ENCODE measurements at places on chromosomes 5 and 9.

GRCh38 chr9:113803811-113804589 is 72.1 kb upstream of the ZNF618 start:
- peak; percentile 16 for DNase-seq

DNA sequence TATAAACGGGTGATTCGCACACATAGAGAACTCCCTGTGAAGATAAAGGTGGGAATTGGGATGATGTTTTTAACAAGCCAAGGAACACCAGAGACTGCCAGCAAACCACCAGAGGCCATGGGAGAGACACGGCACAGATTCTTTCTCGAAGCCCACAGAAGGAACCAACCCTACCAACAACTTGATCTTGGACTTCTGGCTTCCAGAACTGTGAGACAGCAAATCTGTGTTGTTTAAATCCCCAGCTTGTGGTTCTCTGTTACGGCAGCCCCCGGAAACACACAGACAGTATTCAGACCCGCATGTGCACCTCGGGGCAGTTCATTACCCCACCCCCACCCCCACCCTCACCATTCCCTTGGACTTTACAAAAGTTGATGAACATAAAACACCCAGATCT is 12.8 kb downstream of the AMBP start:
- DNase-seq, result peak; percentile 15

GRCh38 chr9:14768405-14769229 is 46.1 kb upstream of the CER1 start:
- DNase-seq, result no peak

DNA sequence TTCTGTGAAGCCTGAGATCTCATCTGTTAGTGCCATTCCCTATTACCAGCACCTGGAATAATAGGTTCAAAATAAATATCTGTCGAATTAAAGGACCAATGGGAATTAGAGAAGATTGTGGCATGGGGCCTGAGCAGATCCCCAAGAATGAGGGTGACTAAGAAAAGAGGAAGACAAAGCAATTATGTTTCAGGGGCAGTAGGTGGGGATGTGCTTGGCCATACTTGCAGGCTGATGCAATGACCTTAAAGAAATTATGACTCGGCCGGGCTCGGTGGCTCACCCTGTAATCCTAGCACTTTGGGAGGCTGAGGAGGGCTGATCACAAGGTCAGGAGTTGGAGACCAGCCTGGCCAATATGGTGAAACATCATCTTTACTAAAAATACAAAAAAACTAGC is 562.8 kb downstream of the PTPRD start:
- no peak for DNase-seq

GRCh38 chr5:26339576-26339975 is 698.8 kb downstream of the CDH9 start:
- DNase-seq, result no peak

DNA sequence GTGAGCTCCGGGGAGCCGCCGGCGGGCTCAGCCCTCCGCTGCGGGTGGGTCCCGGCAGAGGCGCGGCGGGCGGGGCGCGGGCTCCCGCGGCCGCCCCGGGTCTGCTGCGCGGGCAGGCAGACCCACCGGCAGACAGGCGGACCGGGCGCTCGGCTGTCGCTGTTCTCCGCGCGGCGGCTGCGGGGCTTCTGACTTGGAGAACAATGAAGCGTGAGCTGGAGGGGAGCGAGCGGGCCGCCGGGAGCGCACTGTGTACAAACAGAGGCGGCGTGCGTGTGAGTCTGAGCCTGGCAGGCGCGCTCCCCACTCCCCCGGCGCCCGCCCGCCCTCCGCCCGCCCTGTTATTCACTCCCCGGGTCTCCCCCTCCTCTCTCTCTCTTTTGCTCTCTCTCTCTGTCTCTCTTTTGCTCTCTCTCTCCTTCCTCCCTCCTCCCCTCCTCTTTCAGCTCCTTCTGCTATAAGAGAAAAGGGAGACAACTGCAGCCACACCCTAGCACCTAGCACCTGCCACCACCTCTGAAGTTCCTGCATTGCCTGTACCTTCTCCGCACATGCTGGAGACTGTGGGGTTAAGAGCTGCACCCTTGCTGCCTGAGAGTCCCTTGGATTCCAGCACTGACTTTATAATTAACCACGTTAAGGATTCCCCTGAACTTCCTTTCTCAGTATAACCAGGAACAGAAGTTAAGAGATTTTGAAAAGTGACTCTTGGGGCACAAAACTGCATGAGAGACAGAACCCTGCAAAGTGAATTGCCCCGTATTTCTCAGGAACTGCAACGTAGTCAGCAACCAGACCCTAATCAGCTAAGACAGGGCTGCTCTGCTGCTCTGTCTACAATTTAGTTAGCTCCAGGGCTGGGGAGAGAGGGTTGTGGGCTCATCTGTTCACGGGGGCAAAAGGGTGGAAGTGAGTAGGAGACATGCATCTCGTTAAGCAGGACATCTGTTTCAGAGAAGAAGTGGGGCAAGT is at the start of gene EDIL3:
Gene EDIL3, minus strand, starts transcription at position 277 of the 972 bp plus-strand sequence. CDS start 506 bp downstream, outside the sequence.
- peak; percentile 74 for DNase-seq

- no peak for DNase-seq
These were observed 183.6 kb downstream of the NSG2 start for GRCh38 chr5:174229068-174229467.

DNA sequence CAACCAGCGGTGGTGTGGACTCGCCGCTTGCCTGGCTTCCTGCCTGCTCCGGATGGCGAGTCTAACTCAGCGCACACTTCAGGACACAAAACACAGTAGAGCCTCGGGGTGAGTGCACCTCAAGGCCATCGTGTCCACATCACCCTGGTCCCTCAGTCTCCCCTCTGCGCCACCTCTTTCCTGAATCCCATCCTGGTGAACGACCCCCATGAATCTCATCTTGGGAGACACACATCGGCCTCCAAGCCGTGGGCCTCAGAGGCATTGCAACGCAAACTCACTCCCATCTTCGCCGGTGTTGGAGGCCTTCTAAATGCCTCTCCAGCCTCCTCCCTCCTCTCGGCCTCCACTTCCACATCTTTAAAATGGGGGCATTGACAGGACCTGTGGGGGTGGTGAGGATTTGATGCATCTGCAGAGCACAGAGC is 124.3 kb downstream of the COL23A1 start:
- peak; percentile 53 for DNase-seq

- DNase-seq, result peak; percentile 81
These were observed 46.8 kb upstream of the RNF20 start for GRCh38 chr9:101486693-101487442.

- DNase-seq, result no peak
These were observed 17.4 kb upstream of the TNFAIP8 start for GRCh38 chr5:119338326-119338946.

DNA sequence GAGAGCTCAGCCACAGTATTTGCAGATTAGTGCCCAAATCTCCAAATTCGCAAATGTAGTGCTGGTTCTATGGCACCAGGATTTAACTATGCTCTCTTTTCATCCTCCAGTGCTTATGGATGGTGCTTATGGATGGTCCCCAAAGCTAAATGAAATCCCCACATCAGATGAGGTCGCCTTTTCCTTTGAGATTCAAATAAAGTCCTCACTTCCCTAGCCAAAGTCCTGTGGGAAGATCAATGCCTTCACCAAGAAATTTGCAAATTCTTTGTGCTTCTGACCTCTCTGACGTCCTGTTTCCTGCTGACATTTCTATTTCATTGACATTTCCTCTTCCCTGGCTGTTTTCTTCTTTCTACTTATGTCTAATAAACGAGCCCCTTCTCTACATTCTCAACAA is 1077.0 kb upstream of the C9orf72 start:
- no peak for DNase-seq

DNA sequence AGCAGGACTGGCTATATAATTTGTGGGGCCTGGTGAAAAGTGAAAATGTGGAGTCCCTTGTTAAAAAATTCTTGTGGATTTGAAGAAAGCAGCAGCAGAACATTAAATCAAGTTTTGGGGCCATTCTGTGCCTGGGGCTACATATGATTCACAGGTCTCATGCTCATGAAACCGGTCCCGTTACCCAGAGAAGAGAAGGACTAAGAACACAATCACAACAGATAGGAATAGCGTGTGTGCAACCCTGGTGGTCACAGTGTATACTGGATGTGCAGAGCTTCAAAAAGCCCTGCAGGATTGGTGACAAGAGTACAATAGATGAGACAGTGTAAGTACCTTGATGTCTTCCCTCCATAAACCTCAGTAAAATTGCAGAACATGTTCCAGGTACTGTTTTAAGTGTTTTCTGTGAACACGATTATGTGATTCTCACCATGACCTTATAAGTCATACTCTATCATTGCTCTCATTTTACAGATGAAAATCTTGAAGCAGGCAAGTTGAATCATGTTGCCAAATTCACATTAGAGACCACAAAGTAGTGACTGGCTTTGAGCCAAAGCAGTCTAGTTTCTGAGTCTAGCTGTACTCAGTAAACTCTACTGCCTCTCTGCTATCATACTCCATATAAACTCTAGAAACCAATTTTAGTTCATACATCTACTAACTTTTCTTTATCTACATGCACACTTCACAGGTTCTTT is 636.5 kb downstream of the TAF11L14 start:
- DNase-seq, result no peak

DNA sequence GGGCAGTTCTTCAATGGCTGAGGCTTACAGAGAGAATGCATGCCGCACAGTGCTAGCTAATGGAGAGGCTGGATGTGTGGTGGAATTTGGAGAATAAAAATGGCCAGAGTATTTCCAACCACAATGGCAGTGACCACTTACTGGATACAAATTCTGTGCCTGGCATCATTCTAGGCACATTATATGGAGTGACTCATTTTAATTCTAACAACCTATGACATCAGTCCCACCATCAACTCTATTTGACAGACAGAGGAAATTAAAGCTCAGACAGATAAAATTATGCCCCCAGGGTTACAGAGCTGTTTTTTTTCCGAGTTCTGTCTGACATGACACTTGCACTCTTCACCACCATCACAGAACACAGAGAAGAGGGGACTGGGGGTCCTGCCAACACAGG is 105.6 kb upstream of the IL12B start:
- DNase-seq, result no peak

- DNase-seq, result no peak
These were observed 8.1 kb downstream of the TTC16 start for GRCh38 chr9:127724012-127724411.

DNA sequence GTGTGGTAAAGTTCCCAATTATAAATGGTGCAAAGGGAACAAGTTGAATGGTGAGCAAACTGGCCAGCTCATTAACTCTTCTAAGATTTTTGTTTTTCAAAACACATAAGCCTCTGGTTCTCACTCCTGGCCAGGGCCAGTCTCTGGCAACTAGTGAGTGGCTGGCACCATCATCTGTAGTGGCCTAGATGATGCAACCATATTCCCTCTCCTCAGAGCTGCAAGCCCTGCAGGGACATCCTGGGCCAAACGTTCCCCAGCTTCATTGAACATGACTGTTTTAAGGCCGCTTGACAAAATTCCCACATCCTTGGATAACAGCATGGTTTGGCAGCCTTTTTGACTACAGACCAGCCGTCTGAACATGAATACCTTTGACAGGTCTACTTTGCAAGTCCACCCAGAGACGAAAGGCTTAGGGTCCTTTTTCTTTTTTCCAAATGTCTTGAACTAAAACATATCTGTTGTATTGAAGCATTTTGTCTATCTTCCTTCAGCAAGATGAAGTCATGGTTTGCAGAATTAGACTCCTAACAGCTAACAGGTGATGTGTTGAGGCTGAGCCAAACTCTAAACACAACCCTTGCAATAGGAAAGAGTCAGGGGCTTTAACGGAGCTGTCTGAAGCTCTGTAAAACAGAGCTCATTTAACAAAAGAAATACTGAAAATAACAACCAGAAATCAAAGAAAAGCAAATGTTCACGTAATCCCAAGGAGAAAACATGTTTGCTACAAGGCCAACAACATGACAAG is 23.8 kb downstream of the MACROH2A1 start:
- DNase-seq, result no peak

DNA sequence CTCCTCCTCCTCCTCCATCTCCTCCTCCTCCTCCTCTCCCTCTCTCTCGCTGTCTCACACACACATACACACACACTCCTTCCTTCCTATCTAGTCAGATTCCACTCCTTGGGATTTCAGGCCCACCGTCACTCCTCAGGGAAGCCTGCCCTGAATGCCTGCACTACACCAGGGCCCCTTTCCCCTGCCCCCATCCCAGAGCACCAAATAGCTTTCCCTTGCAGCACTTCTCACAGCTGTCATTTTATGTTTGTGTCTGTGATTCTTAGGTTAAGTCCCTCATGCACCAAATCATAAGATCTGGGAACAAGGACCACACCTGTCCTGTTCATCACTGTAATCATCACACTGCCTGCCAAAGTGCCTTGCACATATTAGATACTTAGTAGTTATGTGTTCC is 86.5 kb upstream of the GABRP start:
- DNase-seq, result no peak

GRCh38 chr5:111589316-111589715 is 77.0 kb upstream of the STARD4 start:
- no peak for DNase-seq

- DNase-seq, result no peak
These were observed 5.1 kb downstream of the TTC23L start for GRCh38 chr5:34844106-34844505.

DNA sequence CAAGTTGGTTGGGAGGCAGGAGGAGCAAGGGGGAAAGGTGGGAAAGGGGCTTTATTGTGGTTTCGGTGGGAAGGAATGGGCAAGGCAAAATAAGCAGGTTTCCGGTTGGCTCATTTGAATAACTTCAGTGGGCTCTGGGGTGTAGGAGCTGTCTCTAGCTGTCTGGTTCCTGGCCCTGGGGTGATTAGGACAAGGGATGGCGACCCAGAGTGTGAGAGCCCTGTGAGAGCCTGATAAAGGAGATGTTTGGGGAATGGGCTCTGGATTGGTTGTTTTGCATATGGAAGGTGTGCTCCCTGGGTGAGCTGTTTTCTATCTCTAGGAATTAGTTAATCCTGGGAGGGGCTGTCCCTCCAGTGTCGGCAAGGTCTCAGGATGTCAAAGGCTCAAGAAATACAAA is 15.4 kb downstream of the ANKRD34B start:
- DNase-seq, result no peak

- no peak for DNase-seq
These were observed 103.5 kb downstream of the RNF180 start for GRCh38 chr5:64269164-64269563.

- no peak for DNase-seq
These were observed 167.7 kb upstream of the RASA1 start for GRCh38 chr5:87099968-87100367.

- no peak for DNase-seq
These were observed 121.3 kb upstream of the CDH18 start for GRCh38 chr5:20109326-20109725.

DNA sequence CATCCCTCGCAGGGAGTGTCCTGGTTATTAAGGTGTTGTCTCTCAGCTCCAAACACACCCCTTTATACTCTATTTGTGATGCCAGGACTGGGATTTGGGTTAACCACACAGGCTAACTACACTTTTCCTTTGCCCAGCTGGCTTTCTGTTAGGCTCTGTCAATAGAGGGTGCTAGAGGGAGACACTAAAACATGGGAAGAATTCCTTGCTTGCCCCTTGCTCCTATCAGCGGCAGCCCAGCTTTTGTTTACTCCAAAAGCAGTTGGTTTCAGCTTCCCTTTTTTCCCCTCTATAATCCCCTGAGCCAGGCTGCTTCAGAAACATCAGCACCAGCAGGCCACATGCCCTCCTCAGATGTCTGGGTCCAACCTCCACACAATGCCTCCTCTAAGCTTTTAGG is 297.1 kb downstream of the KCTD16 start:
- no peak for DNase-seq
